Left colon (tissue), 2 donors: ENCODE measurements at places on chromosomes 16 and 17. TPM values are rescaled to one million over a fixed set of nuclear protein-coding genes. Genes with fewer than 3 reads are reported as not detected.

GRCh38 chr16:17404941-17405689 lies 65.6 kb downstream of the XYLT1 start:
- peak; percentile 72 for DNase-seq

DNA sequence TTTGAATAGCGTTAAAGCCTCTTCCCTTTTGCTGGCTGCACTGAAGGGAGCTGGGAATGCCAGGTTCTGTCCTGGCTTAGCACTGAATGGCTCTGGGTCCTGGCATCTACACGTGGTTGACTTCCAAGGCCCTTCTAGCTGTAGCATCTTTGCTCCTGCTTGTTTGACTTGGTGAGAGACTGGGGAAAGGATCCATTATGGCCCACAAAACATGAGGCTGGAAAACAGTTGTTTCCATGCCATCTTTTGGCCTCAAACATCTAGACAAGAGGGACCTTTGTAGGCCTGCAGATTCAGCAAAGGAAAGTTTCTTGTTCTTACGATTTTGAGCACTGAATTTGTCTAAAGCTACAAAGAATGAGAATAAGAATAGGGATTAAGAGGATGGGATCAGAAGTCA lies 32.5 kb downstream of the EPN2 start:
- no peak for DNase-seq

- no peak for DNase-seq
These were observed 43.0 kb upstream of the TOB1 start for GRCh38 chr17:50908860-50909764.

DNA sequence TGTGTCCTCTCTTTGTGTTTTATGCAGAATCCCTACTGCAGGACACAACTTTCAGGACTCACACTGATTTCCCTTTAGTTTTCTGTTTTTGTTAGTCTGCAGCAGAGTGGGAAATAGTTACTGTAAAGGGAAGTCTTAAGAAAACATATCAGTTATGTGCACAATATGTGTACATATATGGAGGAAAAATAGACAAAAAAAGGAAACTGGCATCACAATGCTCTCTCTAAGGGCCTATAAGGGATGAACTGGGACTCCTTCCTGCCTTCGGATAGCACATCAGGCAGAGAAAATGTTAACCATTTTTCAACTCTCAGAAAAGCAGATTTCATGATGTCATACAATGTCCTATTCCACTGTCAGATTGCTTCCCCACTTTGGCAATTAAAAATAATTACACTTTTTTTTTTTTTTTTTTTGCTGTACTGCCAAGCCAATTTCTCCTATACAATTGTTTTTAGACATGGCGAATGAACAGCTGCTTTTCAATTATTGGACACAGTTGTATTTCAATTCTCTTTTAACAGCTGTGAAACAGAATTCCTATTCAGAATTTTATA lies 112.5 kb upstream of the KCNJ16 start:
- DNase-seq: no peak

The ITGB3 gene
- 11.9 TPM for total RNA-seq
